Caki2 (cell line): ENCODE measurements at places on chromosomes 11 and 22.

DNA sequence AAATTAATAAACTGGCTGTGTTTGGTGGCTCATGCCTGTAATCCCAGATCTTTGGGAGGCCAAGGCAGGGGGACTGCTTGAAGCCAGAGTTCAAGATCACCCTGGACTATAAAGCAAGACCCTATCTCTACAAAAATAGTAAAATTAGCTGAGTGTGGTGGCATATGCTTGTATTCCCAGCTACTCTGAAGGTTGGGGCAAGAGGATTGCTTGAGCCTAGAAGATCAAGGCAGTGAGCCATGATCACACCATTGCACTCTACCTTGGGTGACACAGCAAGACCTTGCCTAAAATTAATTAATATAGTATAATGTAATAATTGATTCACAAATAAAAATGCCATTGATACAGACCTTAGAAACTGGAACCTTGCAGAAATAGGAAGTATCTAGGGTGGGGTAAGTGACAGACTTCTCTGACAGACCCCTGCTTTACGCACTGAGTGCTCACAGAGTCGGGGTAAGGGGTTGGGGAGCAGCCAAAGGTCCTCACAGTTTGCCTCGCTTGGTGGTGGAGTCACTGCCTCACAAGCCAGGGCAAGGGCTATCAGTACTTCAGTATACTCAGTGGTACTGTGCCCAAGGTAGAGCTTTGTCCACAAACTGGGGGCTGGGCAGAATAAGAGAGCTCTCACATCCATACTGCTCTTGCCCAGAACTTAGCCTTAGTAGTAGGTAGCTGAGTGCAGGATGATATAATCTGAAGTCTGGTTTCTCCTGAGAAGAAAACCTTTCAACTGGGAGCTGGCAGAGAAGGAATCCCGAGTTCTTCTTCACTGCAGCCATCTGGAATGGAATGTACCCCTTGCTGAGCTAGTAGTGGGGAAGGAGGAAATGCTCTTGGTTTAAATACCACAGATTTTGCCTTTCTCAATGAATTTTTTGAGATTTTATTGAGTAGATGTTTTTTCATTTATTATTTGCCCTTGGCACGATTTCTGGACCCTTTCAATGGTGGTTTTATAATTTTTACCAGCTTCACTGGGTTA, 65.5 kb downstream of the EMSY start:
- no peak for DNase-seq

GRCh38 chr11:20790622-20791021, 121.2 kb downstream of the NELL1 start:
- no peak for DNase-seq

DNA sequence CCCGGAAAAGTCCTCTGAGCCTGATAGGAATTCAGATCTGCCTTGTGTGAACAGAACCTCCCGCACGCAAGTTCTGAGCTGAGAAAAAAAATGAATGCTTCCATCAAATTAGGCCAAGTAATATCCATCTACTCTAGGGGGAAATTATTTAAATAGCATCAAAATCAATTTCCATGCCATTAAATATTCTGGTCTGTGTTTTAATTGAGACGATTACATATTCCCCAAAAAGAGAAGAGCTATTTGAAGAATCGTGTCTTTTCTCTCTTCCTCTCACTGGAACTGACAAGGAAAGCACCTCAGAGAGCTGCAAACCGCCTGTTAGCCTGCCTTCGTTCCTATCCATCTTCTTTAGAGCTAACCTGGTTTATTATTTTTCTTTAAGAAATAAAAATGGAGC, 96.0 kb downstream of the SEZ6L start:
- no peak for DNase-seq

- no peak for DNase-seq
Observed at GRCh38 chr11:2310786-2311352, 9.1 kb downstream of the TSPAN32 start.

DNA sequence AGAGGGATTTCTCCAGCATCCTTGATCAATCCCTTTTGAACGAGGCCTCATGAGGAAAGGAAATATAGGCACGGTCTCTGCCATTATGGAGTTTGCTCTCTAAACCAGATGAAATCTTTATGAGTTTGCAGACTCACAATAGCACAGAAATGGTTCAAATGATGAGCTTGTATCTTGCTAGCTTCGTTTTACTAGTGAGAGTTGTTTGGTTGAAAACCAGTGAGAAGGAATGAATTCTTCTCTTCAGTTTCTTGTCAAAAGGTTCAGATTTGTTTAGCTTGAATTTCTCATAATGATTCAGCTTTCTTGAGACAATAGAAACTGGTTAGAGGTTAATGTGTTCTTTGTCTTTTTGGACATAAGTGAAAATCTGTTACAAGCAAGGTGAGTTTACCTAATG, 92.7 kb downstream of the ZBTB16 start:
- DNase-seq: no peak

DNA sequence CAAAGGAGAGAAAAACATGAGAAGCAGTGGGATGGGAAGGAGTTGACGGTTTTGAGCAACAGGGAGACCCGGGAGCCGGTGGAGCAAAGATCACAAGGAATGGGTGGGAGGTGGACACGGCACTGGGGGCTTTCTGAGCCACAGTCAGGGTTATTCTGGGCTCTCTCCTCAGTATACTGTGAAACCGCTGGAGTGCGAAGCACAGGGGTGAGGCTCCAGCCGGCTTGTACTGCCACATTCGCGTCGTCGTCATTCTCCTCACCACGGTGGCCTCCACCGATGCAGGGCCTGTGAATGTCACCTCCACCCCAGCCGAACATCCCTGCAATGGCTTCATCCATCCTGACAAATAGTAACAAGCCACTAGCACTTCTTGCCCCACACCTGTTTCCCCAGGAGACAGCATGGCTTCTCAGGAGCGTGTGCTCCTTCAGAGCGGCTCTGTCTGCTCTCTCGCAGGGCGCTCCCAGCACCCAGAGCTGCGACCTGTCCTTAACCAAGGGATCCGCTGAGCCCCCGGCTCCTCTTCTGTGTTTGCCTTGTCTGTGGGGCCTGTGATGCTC, 1165.3 kb downstream of the TBC1D22A start:
- DNase-seq: no peak

DNA sequence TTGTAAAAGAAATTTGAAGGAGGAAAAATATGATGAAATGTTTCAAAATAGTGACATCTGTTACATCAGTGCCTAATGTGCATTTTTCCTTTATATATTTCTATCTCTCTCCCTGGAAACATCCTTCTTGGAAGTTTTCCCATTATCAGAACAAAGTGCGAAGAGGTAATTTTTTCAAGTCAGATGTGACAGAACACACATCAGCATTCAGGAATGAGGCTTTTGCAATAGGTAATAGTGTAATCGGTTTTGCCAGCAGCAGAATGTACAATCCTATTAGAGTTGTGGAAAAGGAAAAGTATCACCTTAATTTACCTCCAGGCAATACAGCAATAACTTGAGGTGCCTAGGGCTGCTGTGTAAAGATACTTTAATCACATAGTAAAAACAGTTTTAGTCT, 275.8 kb downstream of the FAT3 start:
- no peak for DNase-seq

GRCh38 chr11:33668468-33668825, 32.2 kb downstream of the C11orf91 start:
- DNase-seq: no peak

- DNase-seq: no peak
Observed at GRCh38 chr11:111737444-111738210, 28.6 kb downstream of the PPP2R1B start.

- DNase-seq: no peak
Observed at GRCh38 chr22:21457023-21457787, 10.0 kb upstream of the TMEM191C start.

DNA sequence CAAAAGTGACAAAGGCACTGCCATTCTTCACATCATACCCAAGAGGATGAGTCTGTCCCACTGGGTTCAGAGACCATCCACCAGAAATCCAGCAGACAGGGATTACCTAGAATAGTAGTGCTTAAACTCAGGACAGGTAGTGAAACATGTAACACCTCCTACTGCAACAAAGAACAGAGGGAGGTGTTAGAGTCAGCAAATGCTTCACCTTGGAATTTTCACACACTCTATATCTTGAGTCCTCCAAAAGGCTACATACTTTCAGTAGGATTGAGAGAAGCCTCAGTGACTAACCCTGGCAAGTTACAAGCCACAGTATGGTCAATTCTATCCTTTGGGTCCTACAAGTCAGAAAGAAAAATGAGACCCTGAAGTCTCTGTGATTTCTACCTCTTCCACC, 6.0 kb upstream of the CAVIN3 start:
- DNase-seq: no peak
